ENCODE measurements at places on chromosomes 3 and 15. TPM values are rescaled to one million over a fixed set of nuclear protein-coding genes. Genes with fewer than 3 reads are reported as not detected.

GCSAM gene
- 12.1 TPM for total RNA-seq

CA12 gene
- total RNA-seq: 0.46 TPM

FEZF2 gene
- total RNA-seq: not detected

C3orf22 gene
- total RNA-seq: not detected

LOXL1 gene
- 2.5 TPM for total RNA-seq

All from activated CD4-positive, alpha-beta T cell treated with anti-CD3 and anti-CD28 coated beads for 36 hours (primary cell).